ENCODE measurements at places on chromosomes 12 and 14.

DNA sequence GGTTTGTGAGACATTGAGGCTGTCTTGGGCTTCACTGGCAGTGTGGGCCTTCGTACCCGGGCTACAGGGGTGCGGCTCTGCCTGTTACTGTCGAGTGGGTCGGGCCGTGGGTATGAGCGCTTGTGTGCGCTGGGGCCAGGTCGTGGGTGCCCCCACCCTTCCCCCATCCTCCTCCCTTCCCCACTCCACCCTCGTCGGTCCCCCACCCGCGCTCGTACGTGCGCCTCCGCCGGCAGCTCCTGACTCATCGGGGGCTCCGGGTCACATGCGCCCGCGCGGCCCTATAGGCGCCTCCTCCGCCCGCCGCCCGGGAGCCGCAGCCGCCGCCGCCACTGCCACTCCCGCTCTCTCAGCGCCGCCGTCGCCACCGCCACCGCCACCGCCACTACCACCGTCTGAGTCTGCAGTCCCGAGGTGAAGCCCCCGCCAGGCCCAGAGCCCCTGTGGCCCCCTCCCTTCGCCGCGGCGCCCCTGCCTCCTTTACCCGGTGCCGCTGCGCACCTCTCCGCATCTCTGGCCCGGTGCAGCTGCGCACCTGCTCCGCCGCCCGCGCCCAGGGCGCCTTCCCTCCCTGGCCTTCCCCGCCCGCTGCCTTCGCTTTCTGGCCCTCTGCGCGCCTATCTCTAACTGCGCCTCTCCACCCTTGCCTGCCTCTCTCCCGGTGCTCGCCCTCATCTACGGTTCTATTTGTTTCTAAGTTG lies at the start of gene ENO2:
TSS of gene ENO2 (plus strand) at position 335 of the 701 bp plus-strand sequence. CDS start 1,253 bp downstream, outside the sequence.
- peak; percentile 56 for DNase-seq

DNA sequence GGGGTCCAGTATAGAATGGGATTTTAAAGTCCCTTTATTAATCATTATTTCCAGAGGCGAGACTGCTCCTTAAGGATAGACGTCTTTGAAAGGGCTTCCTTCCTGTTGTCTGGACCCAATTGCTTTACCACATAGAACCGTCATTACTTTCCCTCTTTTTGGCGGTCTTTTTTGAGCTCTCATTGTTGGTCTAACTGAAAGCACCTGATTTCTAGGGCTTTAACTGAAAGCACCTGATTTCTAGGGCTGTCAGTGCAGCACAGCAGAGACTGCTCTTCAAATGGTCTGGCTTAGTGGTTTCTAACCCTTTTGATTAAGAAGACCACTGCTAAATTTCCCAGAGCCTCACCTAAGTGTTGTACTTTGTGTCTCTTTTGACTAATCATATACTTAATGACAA lies 95.8 kb downstream of the PRKCH start:
- DNase-seq, result no peak

GRCh38 chr12:109563291-109564284 lies 9.7 kb downstream of the MMAB start:
- DNase-seq, result no peak

DNA sequence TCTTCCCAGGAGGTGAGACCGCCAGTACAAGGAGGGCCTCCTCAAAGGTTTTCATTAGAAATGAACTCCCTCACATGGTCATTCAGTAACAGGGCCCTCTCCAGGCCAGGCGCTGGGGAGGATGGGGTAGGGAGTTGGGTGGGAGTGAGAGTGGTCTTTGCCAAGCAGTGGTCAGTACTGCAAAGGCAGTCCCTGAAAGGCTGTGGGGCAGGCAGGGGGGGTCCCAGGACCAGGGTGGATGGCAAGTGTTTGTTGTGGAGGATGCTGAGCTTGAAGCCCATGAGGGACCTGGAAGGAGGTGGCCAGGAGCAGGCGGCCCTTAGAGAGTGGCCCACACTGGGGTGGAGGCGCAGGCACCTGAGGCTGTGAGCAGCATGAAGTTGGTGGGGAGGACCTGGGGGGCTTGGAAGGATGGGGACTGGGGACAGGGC lies 26.1 kb downstream of the CEP170B start:
- no peak for DNase-seq

DNA sequence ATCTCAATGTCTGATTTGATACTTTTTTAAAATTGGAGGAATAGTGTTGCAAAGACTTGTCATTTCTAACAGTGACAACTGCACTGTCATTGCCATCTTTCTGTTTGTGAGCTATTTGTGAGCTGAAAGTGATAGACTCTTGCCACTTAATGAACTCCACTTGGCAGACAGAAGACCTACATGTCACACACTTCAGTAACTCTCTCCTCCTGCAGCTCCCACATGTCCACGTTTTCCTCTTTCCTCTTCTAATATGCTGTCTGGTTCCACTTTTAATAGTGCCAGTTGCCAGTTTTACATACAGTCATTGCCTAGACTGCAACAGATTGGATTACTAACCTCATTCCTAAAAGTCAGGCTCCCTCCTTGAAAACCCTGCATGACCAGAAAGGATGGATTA lies 121.5 kb downstream of the CAPZA3 start:
- DNase-seq, result no peak

DNA sequence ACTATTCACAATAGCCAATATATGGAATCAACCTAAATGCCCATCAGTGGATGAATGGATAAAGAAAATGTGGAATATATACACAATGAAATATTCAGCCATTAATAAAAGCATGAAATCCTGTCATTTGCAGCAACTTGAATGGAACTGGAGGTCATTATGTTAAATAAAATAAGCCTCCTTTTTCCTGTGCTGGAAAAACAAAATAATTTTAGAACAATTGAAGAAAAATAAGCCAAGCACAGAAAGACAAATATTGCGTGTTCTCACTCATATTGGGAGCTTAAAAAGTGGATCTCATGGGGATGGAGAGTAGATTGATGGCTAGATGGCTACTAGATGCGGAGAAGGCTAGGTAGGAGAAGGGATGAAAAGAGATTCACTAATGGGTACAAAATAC lies 6.3 kb upstream of the BTG1 start:
- DNase-seq, result no peak

GRCh38 chr12:9333161-9333560 lies 125.0 kb upstream of the PZP start:
- DNase-seq, result no peak

- no peak for DNase-seq
Measured at GRCh38 chr12:4954621-4955354, 45.1 kb downstream of the KCNA1 start.

DNA sequence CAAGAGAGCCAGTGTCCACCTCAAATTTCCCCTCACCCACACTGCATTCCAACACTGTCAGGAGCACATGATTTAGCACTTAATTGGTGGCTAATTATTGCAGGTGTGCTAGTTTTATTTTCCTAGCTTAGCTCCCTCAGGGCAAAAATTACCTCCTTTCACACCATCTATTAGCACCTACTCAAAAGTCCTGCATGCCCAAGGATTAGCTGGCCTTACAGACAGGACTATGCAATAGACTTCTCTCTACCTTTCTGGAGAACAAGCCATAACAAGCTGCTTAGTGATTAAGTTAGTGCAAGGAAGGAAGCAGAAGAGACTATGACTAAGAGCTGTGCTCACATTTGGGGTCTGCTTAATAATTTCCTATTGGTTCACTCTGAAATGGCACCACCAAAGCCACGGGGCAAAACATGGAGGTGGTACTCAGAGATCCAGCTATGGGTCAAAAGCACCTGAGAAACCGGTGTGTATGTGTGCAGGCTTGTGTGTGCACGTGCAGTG lies 69.5 kb downstream of the STON2 start:
- no peak for DNase-seq

- DNase-seq, result no peak
Measured at GRCh38 chr14:61527325-61528100, 167.8 kb upstream of the HIF1A start.

DNA sequence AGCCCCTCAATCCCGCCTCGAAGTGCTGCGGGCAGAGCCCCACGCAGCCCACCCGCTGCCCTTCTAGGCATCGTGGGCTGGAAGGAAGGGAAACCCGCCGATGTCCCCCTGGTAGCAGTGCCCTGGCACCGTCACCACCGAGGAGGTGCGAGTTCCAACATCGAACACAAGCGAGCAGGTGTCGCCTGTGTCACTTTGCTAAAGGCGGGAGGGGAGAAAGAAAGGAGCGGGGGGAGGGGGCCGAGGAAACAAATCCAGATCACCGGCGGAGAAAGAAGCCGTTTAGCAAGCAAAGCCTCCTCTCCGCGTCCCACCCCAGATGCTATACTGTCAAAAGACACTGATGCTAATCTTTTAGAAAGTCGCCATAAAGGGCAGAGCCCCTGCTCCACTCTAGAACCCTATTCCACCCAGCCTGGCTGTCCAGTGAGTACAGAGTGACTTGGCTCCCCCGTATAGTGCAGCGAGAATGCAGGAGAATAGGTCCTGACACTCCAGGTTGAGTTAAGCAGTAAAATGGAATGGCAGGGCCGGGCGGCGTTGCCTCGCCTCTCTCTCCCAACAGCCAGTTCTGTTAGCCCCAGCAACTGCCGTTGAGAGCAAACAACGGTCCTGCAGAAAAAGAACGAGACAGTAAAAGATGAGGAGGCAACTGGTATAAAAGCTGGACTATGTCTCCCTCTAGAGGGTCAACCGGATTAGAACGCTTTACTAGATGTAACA lies 67.9 kb upstream of the USP15 start:
- peak; percentile 83 for DNase-seq

GRCh38 chr14:78790271-78790670 lies 620.1 kb downstream of the NRXN3 start:
- DNase-seq, result no peak

- DNase-seq, result no peak
Measured at GRCh38 chr12:44510510-44510909, 365.6 kb downstream of the NELL2 start.

DNA sequence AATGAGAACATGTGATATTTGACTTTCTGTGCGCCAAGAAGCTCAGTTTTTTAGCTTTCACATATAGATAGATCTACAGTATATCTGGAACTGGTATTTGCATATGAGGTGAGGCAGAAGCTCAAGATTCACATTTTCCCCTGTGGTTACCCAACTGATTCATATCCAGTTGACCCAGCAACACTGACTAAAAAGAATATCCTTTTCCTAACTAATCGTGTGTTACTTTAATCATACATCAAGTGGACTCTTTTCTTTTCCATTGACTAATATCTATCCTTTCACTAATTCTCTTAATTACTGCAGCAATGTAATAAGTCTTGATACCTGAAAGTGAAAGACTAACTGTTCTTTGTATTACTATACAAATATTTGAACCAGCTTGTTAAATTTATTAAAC lies 236.1 kb downstream of the AEBP2 start:
- no peak for DNase-seq

DNA sequence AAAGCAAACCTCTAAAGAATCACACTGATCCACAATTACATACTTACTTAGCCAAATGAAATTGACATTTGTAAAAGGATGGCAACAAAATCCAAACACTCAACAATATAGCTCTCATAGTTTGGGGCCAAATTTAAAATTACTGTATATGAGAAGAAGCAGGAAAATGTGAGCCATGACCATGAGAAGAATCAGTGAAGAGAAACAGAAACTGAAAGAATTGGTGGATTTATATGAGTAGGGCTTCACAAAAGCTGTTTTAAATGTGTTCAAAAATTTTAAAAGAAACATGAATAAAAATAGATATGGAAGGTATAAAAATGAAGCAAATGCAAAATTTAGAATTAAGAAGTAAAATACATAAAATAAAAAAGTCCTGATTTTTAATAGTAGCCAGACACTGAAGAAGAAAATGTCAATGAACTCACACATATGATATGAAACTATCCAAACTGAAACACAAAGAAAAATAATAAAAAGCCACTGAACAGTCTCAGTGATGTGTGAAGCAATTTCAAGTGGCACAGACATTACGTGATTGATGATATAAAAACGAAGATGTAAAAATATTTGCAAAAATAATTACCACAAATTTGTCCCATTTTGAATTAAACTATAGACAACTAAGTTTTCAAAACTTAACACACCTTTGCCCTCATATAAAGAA lies 87.9 kb upstream of the MDGA2 start:
- DNase-seq, result no peak

DNA sequence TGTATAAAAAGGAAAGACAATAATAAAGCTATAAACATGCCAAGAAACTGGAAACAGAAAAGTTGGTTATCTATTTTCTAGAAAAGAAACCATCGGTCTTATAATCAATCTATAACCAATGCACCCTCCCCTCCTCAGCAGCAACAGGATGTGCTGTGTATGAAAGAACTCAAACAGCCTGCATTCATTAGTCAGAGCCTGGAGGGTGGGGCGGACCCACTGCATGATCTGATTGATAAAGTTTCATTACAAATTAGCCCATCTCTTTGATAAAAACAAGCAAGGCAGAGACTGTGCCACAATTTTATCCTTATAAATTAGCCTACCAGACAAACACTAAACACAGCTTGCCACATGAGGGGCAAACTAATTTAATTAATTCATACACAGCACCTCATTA lies 448.1 kb downstream of the BCAT1 start:
- DNase-seq, result no peak

GRCh38 chr12:6639151-6639801 lies 3.5 kb upstream of the LPAR5 start:
- no peak for DNase-seq

- no peak for DNase-seq
Measured at GRCh38 chr14:86739761-86740160, 1209.8 kb downstream of the FLRT2 start.

All from NCI-H2081 (cell line).